ENCODE measurements at places on chromosomes 1 and 21.

GRCh38 chr1:58813801-58814200 lies 30.0 kb upstream of the JUN start:
- no peak for DNase-seq

GRCh38 chr1:223363057-223363855 lies 720 bp downstream of the SUSD4 start:
- no peak for DNase-seq

GRCh38 chr1:109816175-109816811 lies 52.6 kb upstream of the EPS8L3 start:
- DNase-seq = no peak

GRCh38 chr21:43938751-43939442 lies 73.2 kb upstream of the TRAPPC10 start:
- peak; percentile 73 for DNase-seq

- DNase-seq = no peak
These were observed 15.7 kb downstream of the GPR3 start for GRCh38 chr1:27408151-27408550.

Measured in activated CD8-positive, alpha-beta memory T cell treated with anti-CD3 and anti-CD28 coated beads for 48 hours (primary cell).